ENCODE measurements at places on chromosomes 4 and X. TPM values are rescaled to one million over a fixed set of nuclear protein-coding genes. Genes with fewer than 3 reads are reported as not detected.

GRCh38 chr4:53748328-53748772 lies 157.1 kb upstream of the LNX1 start:
- H3K4me3 ChIP-seq = no peak overlapping the region
- H3K36me3 ChIP-seq = no peaks in the 10 kb centered on the region
- DNase-seq = no peak
- H3K27me3 ChIP-seq = no peaks in the 10 kb centered on the region
- no peaks in the 10 kb centered on the region for H3K4me1 ChIP-seq
- no peak overlapping the region for H3K27ac ChIP-seq

DNA sequence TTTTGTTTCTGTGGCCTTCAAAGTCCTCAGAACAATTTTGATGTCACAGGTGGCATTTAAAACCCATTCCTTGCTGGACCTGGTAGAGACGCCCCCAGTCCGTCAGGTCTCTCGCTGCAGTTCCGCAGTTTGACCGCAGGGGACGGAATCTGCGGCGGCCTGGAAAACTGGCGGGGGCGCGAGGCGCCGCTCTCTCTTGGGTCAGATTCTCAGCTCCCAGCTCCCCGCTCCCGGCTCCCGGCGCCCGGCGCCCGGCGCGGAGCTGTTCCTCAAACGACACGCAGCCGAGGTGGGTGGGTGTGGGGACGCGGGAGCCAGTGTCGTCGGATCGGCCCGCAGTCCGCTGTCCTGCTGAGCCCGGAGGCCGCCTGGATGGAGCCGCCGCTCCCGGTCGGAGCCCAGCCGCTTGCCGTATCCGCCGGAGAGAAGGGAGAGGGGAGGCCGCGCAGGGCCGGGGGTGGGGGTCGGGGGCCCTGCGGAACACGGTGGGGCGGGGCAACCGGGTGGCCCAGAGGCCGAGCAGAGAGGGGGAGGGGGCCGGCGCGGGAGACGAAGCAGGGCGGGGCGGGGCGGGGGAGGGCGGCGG lies at the start of gene OCRL:
TSS of gene OCRL (plus strand) at position 192 of the 586 bp plus-strand sequence. CDS start at position 373, 181 bp downstream.
- DNase-seq = peak; percentile 62
- H3K36me3 ChIP-seq = no peaks in the 10 kb centered on the region
- no peaks in the 10 kb centered on the region for H3K27me3 ChIP-seq

DNA sequence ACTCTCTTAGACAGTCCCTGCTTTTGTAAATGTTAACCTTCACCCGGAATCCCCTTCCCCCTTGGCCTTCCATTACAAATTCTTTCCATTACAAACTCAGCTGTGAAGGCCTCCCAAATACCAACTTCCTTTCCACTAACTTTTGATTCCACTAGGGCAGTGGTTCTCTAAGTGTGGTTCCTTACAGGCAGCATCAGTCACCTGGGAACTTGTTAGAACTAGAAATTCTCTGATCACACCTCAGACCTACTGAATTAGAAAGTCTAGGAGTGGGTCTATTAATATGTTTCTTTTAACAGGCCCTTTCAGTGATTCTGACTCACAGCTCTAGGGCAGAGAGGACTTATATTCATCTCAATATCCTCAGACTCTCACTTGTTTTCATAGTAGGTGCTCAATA lies 19.0 kb upstream of the MRPL1 start:
- no peaks in the 10 kb centered on the region for H3K27me3 ChIP-seq
- H3K27ac ChIP-seq = no peak overlapping the region
- no peaks in the 10 kb centered on the region for H3K4me1 ChIP-seq
- no peak for DNase-seq
- H3K4me3 ChIP-seq = no peak overlapping the region

DNA sequence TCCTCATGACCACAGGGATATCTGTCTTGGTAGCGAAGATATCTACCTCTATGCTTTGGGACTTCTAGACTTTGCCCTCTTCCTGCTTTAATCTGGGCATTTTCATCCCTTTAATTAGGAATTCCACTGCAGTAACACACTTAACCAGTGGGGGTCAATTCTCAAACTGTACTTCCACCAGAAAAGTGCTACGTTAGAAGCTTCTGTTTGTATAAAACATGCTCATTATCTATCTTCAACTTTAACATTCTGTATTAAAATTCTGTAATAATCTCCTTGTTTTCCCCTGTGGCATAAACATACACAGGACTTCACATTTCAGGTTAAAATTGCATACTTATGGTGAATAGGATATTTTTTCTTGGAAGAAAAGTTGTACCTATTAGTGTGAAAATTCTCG lies 105.6 kb downstream of the AMMECR1 start:
- H3K27ac ChIP-seq = no peak overlapping the region
- DNase-seq = no peak
- no peaks in the 10 kb centered on the region for H3K36me3 ChIP-seq
- H3K27me3 ChIP-seq = no peaks in the 10 kb centered on the region

DNA sequence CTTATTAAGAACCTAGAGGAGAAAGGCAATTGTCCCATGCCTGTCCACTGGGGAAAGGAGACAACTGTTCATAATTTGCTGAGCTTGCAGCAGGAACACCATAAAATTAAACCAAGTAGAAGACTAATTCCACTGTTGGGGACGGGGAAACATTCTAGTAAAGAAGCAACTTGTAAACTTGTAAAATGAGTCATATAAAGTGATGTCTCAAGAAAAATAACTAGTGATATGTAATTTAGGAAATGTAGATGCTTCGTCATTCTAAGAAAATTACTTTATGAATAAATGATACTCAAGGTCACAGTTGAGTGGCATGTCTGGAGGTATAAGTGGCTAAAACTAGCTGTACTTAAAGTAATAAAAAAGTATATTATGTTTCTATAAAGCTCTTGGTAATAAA lies 121.2 kb upstream of the MID1 start:
- H3K27me3 ChIP-seq = no peaks in the 10 kb centered on the region
- no peak overlapping the region for H3K27ac ChIP-seq
- H3K4me1 ChIP-seq = no peaks in the 10 kb centered on the region
- no peak overlapping the region for H3K4me3 ChIP-seq
- DNase-seq = no peak
- H3K36me3 ChIP-seq = no peaks in the 10 kb centered on the region

DNA sequence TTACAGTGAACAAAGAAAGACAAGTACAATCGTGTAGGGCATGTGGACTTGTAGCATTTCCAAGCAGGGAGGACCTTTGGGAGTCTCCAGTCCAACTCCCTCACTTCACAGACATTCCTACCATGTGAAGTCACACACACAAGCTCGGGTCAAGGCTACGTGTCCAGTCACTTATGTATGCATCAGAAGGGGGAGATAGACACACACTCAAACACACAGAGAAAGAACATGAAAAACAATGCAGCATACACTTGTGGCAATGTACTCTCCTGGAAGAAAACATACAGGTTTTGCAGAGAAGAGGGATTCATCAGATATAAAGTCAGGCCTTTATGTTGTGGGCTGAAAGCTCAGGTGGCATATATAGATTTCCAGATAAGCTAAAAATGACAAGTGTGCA lies 136.1 kb upstream of the MID1 start:
- no peaks in the 10 kb centered on the region for H3K36me3 ChIP-seq
- peaks cover 30% of the 10 kb centered on the region for H3K4me1 ChIP-seq
- peak; percentile 68 for DNase-seq
- H3K27ac ChIP-seq = peak overlapping the region; percentile 85
- H3K27me3 ChIP-seq = no peaks in the 10 kb centered on the region

- H3K27me3 ChIP-seq = no peaks in the 10 kb centered on the region
- peak overlapping the region; percentile 63 for H3K27ac ChIP-seq
- no peak overlapping the region for H3K4me3 ChIP-seq
- no peaks in the 10 kb centered on the region for H3K36me3 ChIP-seq
Measured at GRCh38 chr4:95265814-95266740, 282.7 kb downstream of the UNC5C start.

DNA sequence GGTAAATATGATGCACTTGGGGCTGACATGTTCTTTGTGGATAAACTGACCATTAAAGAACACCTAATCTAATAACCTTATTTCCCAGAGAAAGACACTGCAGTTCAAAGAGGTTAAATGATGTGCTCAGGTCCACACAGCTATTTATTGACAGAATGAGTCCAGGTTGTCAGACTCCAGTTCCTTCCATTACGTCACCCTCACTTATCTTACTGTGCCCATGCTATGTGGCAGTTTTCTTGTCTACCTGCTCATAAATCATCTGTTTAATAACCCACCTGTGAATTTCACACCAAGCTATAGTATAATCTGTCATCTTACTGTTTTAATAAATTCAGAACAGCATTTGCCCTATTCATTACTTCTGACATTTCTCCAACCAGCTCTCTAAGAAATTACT lies 36.7 kb downstream of the QRFPR start:
- no peak for DNase-seq
- H3K27ac ChIP-seq = no peak overlapping the region
- H3K36me3 ChIP-seq = no peaks in the 10 kb centered on the region
- no peaks in the 10 kb centered on the region for H3K4me1 ChIP-seq
- H3K27me3 ChIP-seq = no peaks in the 10 kb centered on the region

- no peak overlapping the region for H3K4me3 ChIP-seq
- DNase-seq = peak; percentile 72
- H3K27me3 ChIP-seq = no peaks in the 10 kb centered on the region
- H3K36me3 ChIP-seq = no peaks in the 10 kb centered on the region
- H3K27ac ChIP-seq = peak overlapping the region; percentile 94
- peaks cover 39% of the 10 kb centered on the region for H3K4me1 ChIP-seq
Measured at GRCh38 chr4:56757261-56757746, 64.2 kb downstream of the SPINK2 start.

DNA sequence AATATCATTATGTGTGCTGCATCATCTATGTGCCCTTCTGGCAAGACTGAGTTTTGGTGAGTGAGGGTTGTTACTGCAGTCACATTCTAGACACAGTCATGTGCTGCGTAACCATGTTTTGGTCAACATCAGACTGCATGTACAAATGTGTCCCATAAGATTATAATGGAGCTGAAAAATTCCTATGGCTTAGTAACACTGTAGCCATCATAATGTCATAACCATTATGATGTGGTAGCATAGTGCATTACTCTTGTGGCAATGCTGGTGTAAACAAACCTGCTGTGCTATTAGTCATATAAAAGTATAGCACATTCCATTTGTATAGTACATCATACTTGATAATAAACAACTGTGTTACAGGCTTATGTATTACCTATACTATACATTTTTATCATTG lies 198.1 kb upstream of the NUDT6 start:
- peak overlapping the region; percentile 48 for H3K27ac ChIP-seq
- H3K27me3 ChIP-seq = no peaks in the 10 kb centered on the region
- H3K4me1 ChIP-seq = peaks cover 28% of the 10 kb centered on the region
- no peaks in the 10 kb centered on the region for H3K36me3 ChIP-seq
- no peak overlapping the region for H3K4me3 ChIP-seq

DNA sequence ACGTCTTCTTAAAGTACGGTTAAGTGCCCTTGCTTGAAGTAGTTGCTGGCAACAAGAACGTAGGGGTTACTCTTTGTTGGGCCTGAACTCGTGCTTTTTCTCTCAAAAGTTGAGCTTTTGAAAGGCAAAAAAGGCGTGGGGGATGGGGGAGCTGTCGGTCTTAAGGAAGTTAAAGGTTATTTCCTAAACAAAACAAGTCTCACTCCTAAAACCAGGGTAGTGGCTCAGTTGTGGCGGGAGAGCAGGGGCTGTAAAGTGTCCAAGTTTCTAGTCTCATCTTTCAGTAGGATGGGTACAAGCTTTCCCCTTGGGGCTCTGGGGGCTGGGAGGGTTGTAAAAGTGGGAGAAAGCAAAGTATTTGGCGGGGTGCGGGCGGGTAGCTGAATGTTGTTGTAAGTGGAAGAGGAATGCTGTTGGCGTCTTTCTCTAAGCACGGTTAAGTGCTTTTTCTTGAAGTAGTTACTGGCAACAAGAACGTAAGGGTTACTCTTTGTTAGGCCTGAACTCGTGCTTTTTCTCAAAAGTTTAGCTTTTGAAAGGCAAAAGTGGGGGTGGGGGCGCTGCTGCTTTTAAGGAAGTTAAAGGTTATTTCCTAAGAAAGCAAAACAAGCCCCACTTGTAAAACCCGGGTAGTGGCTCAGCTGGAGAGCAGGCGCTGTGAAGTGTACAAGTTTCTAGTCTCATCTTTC lies 904 bp upstream of the WDR1 start:
- H3K36me3 ChIP-seq = peaks cover 37% of the 10 kb centered on the region
- H3K27ac ChIP-seq = peak overlapping the region; percentile 78
- no peak for DNase-seq
- H3K4me3 ChIP-seq = peak overlapping the region; percentile 74
- H3K27me3 ChIP-seq = no peaks in the 10 kb centered on the region
- H3K4me1 ChIP-seq = peaks cover 23% of the 10 kb centered on the region

DNA sequence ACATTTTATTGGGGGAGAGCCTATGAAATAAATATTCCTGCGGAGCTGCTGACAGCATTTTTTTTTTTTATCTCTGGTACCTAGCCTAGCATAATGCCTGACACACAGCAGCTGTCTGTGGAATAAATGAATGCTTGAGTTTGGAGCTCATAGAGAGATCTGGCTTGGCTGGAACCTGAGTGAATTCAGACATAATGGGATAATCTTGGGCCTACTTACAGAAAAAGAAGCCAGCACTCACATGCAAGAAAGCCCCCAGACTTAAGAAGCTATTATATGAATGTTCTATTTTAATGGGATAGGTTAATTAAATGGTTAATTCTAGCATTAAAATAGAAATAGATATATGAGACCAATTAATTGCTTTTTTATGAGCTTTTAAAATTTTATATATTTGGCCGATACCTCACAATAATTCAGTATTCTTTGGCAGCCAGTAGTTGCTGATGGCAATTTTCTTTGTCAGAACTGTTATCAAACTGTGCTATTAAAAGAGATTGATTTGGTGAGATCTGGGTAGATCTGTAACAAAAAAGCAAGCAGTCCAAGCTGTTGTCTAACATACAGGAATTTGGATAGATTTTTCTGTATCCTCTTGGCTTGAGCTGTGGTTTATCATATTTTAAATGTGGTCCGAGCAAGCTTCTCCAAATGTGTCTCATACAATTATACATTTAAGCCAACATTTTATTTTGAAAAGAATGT lies 654.2 kb downstream of the PCDH7 start:
- H3K4me3 ChIP-seq = no peak overlapping the region
- H3K36me3 ChIP-seq = no peaks in the 10 kb centered on the region
- no peaks in the 10 kb centered on the region for H3K27me3 ChIP-seq
- no peak for DNase-seq

- no peaks in the 10 kb centered on the region for H3K27me3 ChIP-seq
- no peaks in the 10 kb centered on the region for H3K36me3 ChIP-seq
- no peak for DNase-seq
- peaks cover 16% of the 10 kb centered on the region for H3K4me1 ChIP-seq
Measured at GRCh38 chrX:134528960-134529359, 69.0 kb downstream of the HPRT1 start.

- H3K4me3 ChIP-seq = peak overlapping the region; percentile 4
- H3K36me3 ChIP-seq = no peaks in the 10 kb centered on the region
- H3K4me1 ChIP-seq = no peaks in the 10 kb centered on the region
- H3K27me3 ChIP-seq = no peaks in the 10 kb centered on the region
- no peak overlapping the region for H3K27ac ChIP-seq
Measured at GRCh38 chr4:80566203-80566872, 230.8 kb downstream of the CFAP299 start.

The PRSS12 gene
- total RNA-seq = 9.7 TPM

The CHRNA9 gene
- not detected for total RNA-seq

The SCML1 gene
- 20.7 TPM for total RNA-seq

The NR0B1 gene
- total RNA-seq = 12.5 TPM

The ASB12 gene
- total RNA-seq = not detected

The UGT2B7 gene
- total RNA-seq = not detected

The CT83 gene
- not detected for total RNA-seq

The KLHL13 gene
- total RNA-seq = 9.4 TPM
